ENCODE measurements at places on chromosomes 3 and 15. TPM values are rescaled to one million over a fixed set of nuclear protein-coding genes. Genes with fewer than 3 reads are reported as not detected.

NPAP1 gene
- total RNA-seq: not detected

ZBTB20 gene
- total RNA-seq: 18.6 TPM

DYNC1LI1 gene
- total RNA-seq: 13.3 TPM

FANCD2OS gene
- not detected for total RNA-seq

LTF gene
- not detected for total RNA-seq

PCSK6 gene
- total RNA-seq: 3.4 TPM

GABRG3 gene
- not detected for total RNA-seq

GNAT1 gene
- total RNA-seq: not detected

STRIT1 gene
- total RNA-seq: not detected

PIERCE2 gene
- 2.1 TPM for total RNA-seq

SLC22A13 gene
- 0.94 TPM for total RNA-seq

KCNMB2 gene
- not detected for total RNA-seq

ARGFX gene
- total RNA-seq: not detected

RPL29 gene
- 1,531 TPM for total RNA-seq

Measured in smooth muscle cell of the coronary artery (primary cell).